ENCODE measurements at places on chromosomes 5 and 9.

GRCh38 chr9:14989811-14990210 lies 79.6 kb upstream of the FREM1 start:
- H3K4me3 ChIP-seq: no peak overlapping the region
- peaks cover 3% of the 10 kb centered on the region for H3K4me1 ChIP-seq
- no peak overlapping the region for H3K27ac ChIP-seq
- H3K27me3 ChIP-seq: no peaks in the 10 kb centered on the region
- no peak for DNase-seq

DNA sequence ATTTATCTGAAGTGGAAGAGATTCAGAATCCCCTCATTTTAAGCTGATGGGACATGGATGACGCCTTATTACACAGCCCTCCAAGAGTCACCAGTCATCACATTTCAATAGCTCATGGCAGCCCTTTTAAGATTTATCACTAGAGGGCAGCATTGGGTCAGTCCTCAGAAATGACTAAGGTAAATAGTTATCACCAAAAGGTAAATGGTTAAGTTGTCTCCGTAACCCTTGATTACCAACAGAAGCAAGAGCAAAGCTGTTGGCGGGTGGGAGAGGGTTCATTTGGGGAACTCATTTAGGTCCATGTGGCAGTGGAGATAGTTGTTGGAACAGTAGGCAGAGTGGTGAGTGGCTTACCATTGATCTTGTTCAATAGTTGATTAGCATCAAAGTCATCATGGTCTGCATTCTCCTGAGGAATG lies 12.0 kb upstream of the C9 start:
- peak; percentile 11 for DNase-seq
- no peaks in the 10 kb centered on the region for H3K4me1 ChIP-seq
- H3K36me3 ChIP-seq: peaks cover 84% of the 10 kb centered on the region
- H3K4me3 ChIP-seq: no peak overlapping the region
- H3K27me3 ChIP-seq: no peaks in the 10 kb centered on the region
- no peak overlapping the region for H3K27ac ChIP-seq

DNA sequence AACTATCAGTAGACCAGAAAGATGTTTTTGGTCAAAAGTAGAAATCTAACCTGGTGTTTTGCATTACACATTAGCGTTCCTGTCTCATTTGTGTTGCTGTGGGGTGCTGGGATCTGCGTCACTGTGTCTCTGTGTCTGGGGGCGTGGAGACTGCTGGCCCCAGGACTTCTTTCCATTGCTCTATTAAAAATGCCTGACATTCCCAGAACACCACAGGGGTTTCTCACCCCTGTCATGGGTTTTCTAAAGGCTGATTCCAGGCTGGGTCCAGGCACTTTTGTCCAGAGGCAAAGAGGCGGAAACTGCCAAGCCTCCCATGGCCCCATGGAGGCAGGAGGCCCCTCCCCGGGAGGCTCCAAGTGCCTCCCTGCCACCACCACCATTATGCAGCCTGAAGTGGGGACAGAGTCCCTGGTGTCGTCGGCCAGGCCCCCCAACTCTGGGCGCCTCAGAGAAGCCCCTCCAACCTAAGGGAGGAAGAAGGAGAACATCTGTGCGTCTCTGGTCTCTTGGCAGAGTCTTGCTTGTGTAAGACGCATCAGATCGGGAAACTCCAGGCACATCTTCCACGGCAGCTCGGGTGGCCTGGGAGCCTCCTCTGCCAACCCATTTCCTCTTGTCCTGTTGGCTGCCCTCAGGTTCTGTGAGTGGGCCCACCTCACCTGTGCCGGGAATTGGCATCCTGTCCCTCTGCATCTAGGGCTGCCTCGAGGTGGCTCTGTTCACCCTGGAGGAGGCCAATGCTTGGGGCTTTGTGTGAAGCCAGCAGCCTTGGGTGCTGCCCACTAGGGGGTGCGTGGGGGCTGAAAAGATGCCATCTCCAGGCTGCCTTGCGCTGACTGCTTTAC lies 13.8 kb upstream of the PLEKHG4B start:
- peak overlapping the region; percentile 63 for H3K27ac ChIP-seq
- peaks cover 34% of the 10 kb centered on the region for H3K4me1 ChIP-seq
- peak; percentile 83 for DNase-seq
- H3K36me3 ChIP-seq: no peaks in the 10 kb centered on the region

- peak; percentile 62 for DNase-seq
- H3K27ac ChIP-seq: peak overlapping the region; percentile 26
- H3K4me3 ChIP-seq: no peak overlapping the region
- H3K4me1 ChIP-seq: peaks cover 10% of the 10 kb centered on the region
- no peaks in the 10 kb centered on the region for H3K36me3 ChIP-seq
These were observed 195.2 kb upstream of the TUT7 start for GRCh38 chr9:86549401-86549811.

DNA sequence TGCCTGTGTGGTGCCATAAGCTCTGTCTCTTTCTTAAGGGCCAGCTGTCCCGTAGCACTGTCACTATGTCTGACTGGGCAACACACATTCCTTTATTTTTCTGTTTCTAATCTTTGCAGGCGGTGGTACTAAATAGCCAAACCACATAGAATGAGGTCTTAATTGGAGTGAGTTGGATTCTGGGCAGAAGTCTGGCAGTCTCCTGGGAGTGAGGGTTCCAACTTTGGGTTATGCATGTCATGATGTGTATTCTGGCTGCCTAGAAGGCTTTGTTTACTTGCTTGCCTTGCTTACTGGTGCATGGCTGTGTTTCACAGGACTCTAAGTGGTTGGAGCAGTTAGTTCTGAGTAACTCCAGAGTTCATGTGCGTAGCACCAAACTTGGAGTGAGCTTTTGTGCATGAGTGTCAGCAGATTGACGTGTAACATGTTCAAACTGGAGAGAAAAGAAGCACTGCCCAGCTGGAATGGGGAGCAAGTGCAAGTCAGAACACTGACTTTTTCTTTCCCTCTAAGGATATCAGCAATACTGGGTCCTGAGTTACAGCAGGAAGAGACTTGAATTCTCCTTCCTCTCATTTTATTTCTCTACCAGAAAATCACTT lies 185.8 kb downstream of the PCSK1 start:
- H3K36me3 ChIP-seq: no peaks in the 10 kb centered on the region
- no peaks in the 10 kb centered on the region for H3K27me3 ChIP-seq
- peak overlapping the region; percentile 29 for H3K27ac ChIP-seq
- no peak overlapping the region for H3K4me3 ChIP-seq
- H3K4me1 ChIP-seq: peaks cover 18% of the 10 kb centered on the region

DNA sequence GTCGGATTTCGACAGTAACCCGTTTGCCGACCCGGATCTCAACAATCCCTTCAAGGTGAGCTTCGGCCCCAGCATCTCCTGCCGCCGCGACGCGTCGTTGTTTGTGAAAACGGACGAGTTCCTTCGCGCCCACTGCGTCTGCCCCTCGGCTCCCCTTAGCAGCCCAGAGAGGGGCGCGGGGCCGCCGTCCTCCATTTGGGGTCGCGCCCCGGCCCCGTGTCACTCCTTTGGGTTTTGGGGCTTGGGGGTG lies 182 bp downstream of the SCAMP1 start:
- no peaks in the 10 kb centered on the region for H3K36me3 ChIP-seq
- no peaks in the 10 kb centered on the region for H3K27me3 ChIP-seq
- DNase-seq: no peak
- H3K27ac ChIP-seq: peak overlapping the region; percentile 92
- H3K4me3 ChIP-seq: peak overlapping the region; percentile 97

GRCh38 chr5:170144286-170145023 lies 38.8 kb downstream of the FOXI1 start:
- no peak overlapping the region for H3K4me3 ChIP-seq
- no peaks in the 10 kb centered on the region for H3K27me3 ChIP-seq
- H3K27ac ChIP-seq: no peak overlapping the region
- H3K4me1 ChIP-seq: no peaks in the 10 kb centered on the region
- DNase-seq: no peak

GRCh38 chr5:181100121-181100875 lies 30.7 kb downstream of the OR2V1 start:
- DNase-seq: no peak
- H3K4me1 ChIP-seq: no peaks in the 10 kb centered on the region
- no peak overlapping the region for H3K4me3 ChIP-seq
- peaks cover 15% of the 10 kb centered on the region for H3K27me3 ChIP-seq
- H3K27ac ChIP-seq: no peak overlapping the region
